AG09319 (cell line): ENCODE measurements at places on chromosomes 12 and 14.

DNA sequence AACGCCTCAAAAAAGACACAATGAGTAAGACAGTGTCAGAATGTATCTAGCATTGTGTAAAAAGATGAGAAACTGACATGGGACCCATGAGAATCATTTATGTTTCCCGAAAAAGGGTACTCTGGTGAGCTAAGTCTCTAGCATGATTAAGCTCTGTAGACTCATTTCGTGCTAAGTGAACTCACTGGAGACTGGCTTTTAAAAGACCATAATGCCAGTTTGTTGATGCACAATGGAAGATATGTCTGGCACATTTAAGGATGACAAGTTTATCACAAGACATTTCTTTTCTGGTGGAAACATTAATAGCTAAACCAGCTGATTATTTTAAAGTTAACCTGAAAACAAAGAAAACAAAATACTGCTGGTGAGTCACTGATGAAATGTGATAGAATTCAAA is 233.5 kb downstream of the SLC2A13 start:
- DNase-seq = no peak

DNA sequence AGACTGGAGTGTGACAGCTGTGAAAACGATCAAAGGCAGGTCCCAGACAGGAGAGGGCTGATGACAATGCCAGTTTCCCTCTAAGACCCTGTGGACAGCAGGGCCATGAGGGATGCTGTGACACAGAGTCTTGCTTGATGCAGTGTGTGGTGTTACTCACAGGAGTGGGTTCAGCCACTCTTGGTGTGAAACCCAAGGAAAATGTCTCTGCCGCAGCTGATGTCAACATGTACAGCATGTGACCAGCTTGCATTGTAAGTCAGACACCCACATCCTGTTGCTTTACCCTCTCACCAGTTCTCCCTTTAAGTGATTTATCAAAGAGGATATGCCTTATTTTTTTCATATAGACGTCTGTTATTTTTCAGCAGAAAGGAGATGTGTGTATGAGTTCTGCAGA is 268.6 kb downstream of the BTG1 start:
- DNase-seq = no peak

DNA sequence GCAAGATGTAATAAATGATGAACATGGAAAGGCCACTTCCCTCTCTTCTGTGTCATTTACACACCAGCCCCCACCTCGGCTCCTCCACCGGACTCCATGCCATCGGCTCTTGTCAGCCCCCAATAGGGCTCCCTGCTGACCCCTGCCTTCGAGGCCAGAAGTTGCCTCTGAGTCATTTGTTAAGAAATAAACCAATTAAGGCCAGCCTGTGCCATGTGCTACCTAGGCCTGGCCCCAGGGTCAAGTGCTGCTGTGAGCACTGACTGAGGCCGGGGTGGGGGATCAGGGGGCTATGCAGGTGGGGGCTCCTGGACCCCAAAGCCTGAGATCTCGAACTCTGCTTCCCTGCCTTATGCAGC is 53.2 kb downstream of the TESC start:
- no peak for DNase-seq

- no peak for DNase-seq
These were observed 37.3 kb upstream of the RCOR1 start for GRCh38 chr14:102554821-102555819.

- no peak for DNase-seq
These were observed 13.1 kb upstream of the LGR5 start for GRCh38 chr12:71426300-71427047.
